ENCODE measurements at places on chromosomes 6 and 20. TPM values are rescaled to one million over a fixed set of nuclear protein-coding genes. Genes with fewer than 3 reads are reported as not detected.

The PTPRT gene
- not detected for total RNA-seq

The PRR18 gene
- 0.76 TPM for total RNA-seq

GRCh38 chr6:99614430-99615186 lies 8.0 kb downstream of the PRDM13 start:
- peak overlapping the region; percentile 25 for H3K4me3 ChIP-seq
- peaks cover 97% of the 10 kb centered on the region for H3K27me3 ChIP-seq
- no peak overlapping the region for H3K27ac ChIP-seq
- DNase-seq: no peak
- H3K36me3 ChIP-seq: no peaks in the 10 kb centered on the region
- H3K4me1 ChIP-seq: peaks cover 18% of the 10 kb centered on the region

GRCh38 chr6:147867433-147868226 lies 359.1 kb downstream of the SAMD5 start:
- no peak overlapping the region for H3K4me3 ChIP-seq
- H3K27me3 ChIP-seq: no peaks in the 10 kb centered on the region
- peaks cover 7% of the 10 kb centered on the region for H3K4me1 ChIP-seq
- no peak overlapping the region for H3K27ac ChIP-seq

DNA sequence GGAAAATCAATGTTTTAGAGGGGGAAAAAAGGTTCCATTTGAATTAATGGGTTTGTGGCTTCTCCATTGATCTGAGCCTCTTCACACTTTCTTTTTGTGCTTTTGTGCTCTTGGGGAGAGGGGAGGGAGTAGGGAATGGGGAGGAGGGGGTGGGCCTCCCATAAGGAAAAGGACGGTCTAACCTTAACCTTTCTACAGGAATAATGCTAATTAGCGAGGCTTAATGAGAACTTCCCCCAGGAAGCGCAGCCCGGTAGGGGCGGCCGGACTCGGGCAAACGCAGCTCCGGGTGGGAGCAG lies 103.0 kb downstream of the NOL4L start:
- peak overlapping the region; percentile 81 for H3K4me3 ChIP-seq
- H3K27me3 ChIP-seq: no peaks in the 10 kb centered on the region
- no peak overlapping the region for H3K27ac ChIP-seq
- no peaks in the 10 kb centered on the region for H3K36me3 ChIP-seq
- H3K4me1 ChIP-seq: peaks cover 10% of the 10 kb centered on the region

DNA sequence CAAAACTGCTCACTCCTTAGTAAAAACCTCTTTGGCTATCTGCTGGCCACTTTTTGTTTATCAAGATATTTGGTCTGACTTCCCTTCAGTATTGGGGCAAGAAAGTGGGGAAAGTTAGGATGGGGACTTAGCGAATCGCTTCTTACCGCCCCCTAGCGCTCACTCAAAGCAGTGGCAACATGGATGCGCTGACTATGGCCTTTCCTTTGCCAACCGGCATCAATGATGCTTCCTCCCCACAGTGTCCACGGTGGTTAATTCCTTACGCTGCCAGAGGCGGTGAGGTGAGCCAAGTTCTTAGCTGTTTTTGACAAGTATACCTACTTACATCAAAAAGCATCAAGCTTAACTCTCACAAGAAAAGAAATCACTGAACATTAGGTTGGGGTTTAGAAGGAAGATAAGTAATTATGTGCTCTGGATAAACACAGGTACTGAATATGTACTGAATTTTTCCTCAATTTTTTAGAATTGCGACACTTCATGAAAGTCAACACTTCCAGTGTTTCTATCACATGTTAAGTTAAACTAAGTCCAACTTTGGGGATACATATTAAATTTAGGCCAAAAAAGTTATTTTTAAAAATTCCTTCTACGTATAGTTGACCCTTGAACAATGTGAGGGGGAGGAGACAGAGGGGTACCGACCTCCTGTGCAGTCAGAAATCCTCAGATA lies 86.7 kb downstream of the GMDS start:
- H3K4me3 ChIP-seq: no peak overlapping the region
- no peaks in the 10 kb centered on the region for H3K36me3 ChIP-seq
- H3K27ac ChIP-seq: no peak overlapping the region
- peaks cover 32% of the 10 kb centered on the region for H3K4me1 ChIP-seq
- DNase-seq: no peak

DNA sequence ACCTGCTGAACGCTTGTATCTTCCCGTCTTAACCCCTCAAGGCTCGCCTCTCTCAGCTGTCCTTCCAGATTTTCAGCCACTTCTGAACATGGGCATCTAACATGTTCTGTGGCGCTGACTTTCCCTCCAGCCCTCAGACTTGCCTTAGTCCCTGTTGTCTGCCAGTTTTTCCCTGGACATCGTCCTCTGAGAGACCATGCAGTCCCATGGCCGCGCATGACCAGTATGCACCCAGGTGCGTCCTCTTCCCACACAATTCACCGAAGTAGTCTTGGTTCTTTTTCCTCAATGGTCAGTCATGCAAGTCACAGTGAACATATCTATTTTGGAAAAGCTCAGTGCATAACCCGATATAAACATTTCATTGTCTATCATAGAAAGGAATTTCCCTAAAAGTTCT lies 9.2 kb downstream of the TUBB2B start:
- no peak overlapping the region for H3K4me3 ChIP-seq
- DNase-seq: no peak
- H3K4me1 ChIP-seq: no peaks in the 10 kb centered on the region
- no peaks in the 10 kb centered on the region for H3K36me3 ChIP-seq

DNA sequence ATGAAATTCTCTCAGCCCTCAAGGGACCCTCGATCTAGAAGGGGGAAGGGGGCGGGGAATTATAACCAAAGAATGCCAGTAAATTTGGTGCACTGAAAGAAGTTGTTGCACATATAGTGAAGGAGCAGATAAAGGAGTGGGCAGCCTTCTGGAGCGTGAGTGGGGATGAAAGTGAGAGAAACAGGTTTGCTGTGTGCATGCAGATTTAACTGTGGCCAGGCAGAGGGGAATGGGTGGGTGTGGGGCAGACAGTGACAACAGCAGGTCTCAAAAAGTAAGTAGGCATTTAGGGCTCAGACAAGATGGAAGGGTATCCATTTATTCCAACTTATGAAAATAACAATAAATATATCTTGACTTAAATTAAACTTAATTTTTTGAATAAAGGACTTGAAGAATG lies 149.1 kb downstream of the KCNQ5 start:
- H3K27ac ChIP-seq: no peak overlapping the region
- no peaks in the 10 kb centered on the region for H3K36me3 ChIP-seq
- no peaks in the 10 kb centered on the region for H3K27me3 ChIP-seq
- no peaks in the 10 kb centered on the region for H3K4me1 ChIP-seq
- no peak for DNase-seq
- H3K4me3 ChIP-seq: no peak overlapping the region

DNA sequence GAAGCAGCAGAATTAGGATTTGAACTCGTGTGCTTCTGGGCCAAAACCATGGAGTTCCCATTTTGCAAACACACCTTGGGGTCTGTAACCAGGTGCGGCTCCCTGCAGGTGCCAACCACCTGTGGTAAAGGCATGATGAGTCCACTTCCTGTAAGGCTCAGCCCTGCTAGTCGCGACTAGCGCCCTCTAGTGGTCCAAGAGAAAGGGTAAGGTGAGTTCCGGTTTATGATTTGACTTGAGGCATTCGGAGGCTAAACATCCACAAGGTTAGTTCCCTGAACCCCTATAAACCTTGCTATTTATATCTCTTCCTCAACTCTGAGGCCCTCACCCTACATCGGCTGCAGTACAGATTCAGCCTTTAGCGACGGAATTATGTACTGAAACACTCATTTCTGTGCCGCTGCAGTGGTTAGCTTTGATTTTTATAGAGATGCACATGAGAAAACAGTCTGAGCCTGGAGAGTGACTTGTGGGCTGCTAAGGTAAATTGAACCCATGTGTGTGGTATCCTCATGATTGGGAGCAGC lies 173.4 kb downstream of the PLCB1 start:
- no peaks in the 10 kb centered on the region for H3K36me3 ChIP-seq
- H3K27me3 ChIP-seq: peaks cover 6% of the 10 kb centered on the region
- H3K4me3 ChIP-seq: no peak overlapping the region
- H3K27ac ChIP-seq: no peak overlapping the region
- DNase-seq: peak; percentile 43

GRCh38 chr6:108068618-108069017 lies 5.9 kb downstream of the OSTM1 start:
- H3K4me3 ChIP-seq: no peak overlapping the region
- H3K27me3 ChIP-seq: no peaks in the 10 kb centered on the region
- H3K4me1 ChIP-seq: no peaks in the 10 kb centered on the region
- no peak for DNase-seq
- peaks cover 23% of the 10 kb centered on the region for H3K36me3 ChIP-seq

DNA sequence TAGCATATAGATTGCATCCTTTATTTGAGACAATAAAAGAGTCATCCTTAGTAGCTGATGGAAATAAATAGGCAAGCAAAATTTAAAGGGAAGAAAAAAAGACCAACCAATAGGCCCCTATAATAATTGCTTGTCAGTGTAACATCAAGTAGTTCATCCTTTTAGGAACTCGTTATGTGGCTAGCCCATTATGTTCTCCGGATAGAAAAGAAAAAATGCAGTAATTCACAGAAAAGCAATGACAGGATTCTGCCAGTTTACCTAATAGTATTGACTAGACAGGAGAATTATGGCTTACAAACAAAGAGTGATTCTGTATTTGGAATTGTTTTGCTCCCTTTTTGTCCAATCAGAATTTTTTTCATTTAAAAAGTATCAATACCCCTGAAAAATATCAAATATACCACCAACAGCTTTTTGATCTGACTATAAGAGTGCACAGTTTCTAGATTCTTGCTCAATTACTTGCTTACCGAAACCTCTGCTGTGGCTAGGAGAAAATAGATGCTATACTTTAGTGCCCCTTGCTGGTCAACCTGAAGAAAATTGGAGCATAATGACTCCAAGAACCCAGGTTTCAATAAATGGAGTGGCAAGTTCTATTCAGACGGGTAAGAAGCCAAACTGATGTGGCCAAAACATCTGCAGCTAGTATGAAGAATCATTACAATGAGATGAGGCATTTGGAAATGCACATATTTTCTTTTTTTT lies 91.5 kb upstream of the SASH1 start:
- H3K36me3 ChIP-seq: no peaks in the 10 kb centered on the region
- no peaks in the 10 kb centered on the region for H3K4me1 ChIP-seq
- no peak overlapping the region for H3K27ac ChIP-seq
- no peak overlapping the region for H3K4me3 ChIP-seq
- DNase-seq: peak; percentile 12

- no peaks in the 10 kb centered on the region for H3K27me3 ChIP-seq
- H3K4me1 ChIP-seq: peaks cover 4% of the 10 kb centered on the region
- no peaks in the 10 kb centered on the region for H3K36me3 ChIP-seq
- no peak overlapping the region for H3K27ac ChIP-seq
These were observed 11.7 kb upstream of the TBC1D7 start for GRCh38 chr6:13339863-13340630.

DNA sequence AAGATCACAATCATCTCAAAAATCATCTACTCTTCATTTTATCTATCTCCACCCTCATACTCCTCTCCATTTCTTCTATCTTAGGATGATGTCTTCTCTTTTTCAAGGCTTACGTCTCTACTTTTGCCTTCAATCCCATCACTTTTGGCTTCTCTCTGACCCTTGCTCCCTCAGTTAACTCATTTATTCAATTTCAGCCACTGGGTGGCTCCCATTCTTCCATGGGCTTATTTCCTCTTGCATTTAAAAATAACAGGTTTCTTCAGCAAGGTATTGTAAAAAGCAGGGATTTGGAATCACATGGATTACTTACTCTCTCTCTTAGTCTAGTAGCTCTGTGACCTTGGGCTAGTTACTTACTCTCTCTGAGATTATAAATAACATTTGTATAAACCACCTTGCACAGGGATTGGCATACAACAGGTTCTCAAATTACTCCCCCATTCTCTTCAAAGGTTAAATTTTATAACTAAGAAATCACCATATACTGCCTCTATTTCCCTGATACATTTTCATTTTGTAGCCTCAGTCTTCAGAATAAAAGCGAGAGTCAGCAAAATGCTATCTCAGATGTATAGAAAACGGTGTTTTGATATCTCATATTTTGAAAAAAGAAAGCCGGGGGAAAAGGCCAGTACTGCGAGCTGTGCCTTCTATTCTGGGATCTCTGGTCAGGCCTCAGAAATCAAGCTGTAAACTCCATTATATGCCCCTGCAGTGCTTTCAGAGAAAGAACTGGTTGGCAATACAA lies 5.5 kb downstream of the ZSCAN12 start:
- H3K27me3 ChIP-seq: no peaks in the 10 kb centered on the region
- no peak for DNase-seq
- peaks cover 21% of the 10 kb centered on the region for H3K4me1 ChIP-seq

DNA sequence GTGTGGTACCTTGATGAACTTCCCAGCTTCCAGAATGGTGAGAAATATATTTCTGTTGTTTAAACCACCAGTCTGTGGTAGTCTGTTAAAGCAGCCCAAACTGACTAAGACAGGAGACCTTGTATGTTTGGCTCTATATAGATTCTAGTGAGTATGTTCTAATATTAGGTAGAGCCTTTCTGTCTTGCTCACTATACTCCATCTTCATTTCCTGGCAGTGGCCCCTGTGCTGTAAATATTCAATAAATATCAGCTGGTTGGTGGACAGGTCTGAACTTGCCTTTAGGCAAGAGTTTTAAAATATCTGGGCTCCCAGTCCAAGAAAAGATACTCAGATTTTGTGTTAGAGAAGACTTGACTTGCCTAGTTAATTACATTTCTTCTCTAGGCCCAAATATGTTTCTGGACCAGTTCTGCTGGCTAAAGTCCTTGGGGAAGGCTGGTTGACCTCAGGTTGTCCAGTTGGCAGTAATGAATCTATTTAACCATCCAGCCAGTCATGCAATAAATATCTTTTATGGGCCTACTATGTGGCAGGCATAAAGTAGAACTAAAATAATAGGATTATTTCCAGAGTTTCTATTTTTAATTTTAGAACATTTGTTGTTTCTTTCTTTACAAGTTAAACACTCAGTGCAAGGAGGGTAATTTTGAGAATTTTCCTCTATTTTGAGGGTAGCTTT lies 22.3 kb downstream of the PPP1R14C start:
- DNase-seq: no peak
- no peak overlapping the region for H3K4me3 ChIP-seq
- no peaks in the 10 kb centered on the region for H3K4me1 ChIP-seq
- H3K36me3 ChIP-seq: no peaks in the 10 kb centered on the region

- peaks cover 64% of the 10 kb centered on the region for H3K36me3 ChIP-seq
- no peaks in the 10 kb centered on the region for H3K27me3 ChIP-seq
- H3K27ac ChIP-seq: no peak overlapping the region
- H3K4me1 ChIP-seq: no peaks in the 10 kb centered on the region
- DNase-seq: no peak
These were observed 26.6 kb downstream of the POFUT1 start for GRCh38 chr20:32234135-32234808.

DNA sequence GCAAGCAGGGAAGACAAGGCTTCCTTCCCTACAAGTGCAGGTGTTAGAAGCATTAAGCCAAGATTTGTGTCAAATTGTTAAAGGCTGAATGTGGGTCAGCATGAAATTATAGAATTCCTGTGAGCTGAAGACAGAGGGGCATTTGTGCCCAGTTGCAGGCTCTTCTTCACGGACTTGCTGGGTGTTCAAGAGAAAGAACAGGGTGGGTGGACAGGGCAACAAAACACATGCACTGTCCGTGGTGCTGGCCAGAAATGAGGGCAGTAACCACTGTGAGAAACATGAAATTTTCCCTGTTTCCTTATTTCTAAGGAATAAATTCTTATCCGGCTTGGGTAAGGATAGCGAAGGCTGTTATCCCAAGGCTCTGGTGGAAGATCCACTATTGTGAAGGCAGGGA lies 579.5 kb upstream of the HTR1E start:
- H3K36me3 ChIP-seq: no peaks in the 10 kb centered on the region
- DNase-seq: no peak
- H3K4me3 ChIP-seq: no peak overlapping the region
- H3K27ac ChIP-seq: no peak overlapping the region
- no peaks in the 10 kb centered on the region for H3K27me3 ChIP-seq

- H3K27ac ChIP-seq: no peak overlapping the region
- DNase-seq: peak; percentile 24
- H3K36me3 ChIP-seq: peaks cover 8% of the 10 kb centered on the region
- no peak overlapping the region for H3K4me3 ChIP-seq
These were observed 13.4 kb downstream of the C20orf173 start for GRCh38 chr20:35515949-35516645.
